Stimulated activated CD4-positive, alpha-beta T cell treated with anti-CD3 and anti-CD28 coated beads, TNF-alpha, amount 100 ng/mL, for 1 hour (primary cell): ENCODE measurements at places on chromosomes 11 and 22.

DNA sequence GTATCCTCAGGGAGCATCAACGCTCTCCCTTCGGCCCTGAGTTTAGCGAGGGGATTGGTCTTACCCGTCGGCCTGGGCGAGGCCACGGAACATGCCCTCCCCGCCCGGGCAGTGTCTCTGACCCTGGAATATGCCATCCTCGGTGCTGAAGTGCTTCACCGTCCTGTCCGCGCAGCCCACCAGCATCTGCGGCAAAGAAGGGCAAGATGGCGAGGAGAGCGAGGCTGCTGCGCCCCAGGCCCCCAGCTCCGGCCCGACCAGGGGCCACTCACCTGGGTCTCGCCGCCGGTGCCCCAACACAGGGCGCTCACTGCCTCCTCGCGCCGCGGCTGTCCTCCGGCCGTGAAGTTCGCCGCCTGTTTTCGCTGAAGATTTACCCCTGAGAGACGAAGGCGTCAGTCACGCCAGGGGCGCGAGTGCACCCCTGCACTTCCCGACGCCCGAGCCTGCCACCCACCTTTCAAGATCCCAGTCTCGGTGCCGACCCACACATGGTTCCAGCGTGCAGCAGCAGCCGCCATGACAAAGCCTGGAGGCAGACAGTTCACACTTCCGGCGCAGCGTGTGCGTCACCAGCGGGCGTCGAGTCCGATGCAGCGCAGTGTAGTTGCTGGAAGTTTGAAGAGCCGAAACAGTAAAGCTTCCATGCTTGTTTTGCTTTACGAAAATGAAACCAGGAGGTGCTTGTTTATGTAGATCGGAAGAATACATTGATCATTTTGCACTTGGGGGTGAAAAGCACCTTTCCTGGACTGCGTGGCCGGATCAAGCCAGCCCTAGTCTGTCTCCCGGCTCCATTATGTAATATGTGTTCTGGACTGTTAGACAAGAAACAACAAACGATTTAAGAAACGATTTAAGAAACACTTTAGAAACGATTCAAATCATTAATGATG lies at the start of gene WDR74:
TSS of gene WDR74 (minus strand) at position 541 of the 896 bp plus-strand sequence. CDS start at position 521, 20 bp downstream.
- DNase-seq = peak; percentile 77

DNA sequence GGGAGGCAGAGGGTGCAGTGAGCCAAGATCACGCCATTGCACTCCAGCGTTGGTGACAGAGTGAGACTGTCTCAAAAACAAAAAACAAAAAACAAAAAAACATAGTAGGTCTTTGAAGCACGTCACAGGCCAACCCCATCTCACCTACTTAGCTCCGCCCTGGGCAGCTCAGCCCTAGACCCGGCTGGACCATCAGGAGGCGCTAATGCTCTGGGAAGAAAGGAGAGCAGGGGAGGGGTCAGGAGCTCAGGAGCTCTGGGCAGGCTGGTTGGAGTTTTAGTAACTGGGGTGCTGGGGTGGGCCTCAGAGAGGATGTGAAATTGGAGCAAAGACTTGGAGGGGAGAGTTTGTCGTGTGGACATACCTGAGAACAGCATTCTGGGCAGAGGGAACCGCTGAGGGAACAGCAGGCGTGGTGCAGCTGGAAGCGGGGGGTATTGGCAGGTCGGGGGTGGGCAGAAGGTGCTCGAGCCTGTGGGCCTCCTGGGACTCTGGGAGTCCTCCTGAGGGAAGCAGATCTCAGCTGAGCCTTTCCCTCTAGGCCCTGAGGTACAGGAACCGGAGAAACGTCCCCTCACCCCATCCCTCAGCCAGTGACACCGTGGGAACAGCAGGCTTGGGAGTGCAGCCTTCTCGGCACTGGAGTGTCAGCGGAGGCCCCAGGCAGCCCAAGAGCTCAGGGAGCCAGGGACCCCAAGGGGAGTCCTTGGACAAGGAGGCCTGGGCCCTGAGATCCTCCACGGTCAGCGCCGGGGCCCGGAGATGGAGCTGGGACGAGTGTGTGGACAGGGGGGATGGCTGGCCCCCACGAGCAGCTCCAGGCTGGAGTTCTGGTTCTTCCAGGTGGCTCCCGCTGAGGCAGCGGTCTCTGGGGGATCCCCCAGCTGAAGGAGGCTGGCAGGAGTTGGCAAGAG lies 2.2 kb upstream of the RPS6KA4 start:
- no peak for DNase-seq

GRCh38 chr11:116773203-116774097 lies 663 bp upstream of the BUD13 start:
- no peak for DNase-seq

- no peak for DNase-seq
Measured at GRCh38 chr11:93821617-93822016, 28.8 kb downstream of the VSTM5 start.

GRCh38 chr11:75576499-75576918 lies 14.5 kb downstream of the SERPINH1 start:
- DNase-seq = no peak

DNA sequence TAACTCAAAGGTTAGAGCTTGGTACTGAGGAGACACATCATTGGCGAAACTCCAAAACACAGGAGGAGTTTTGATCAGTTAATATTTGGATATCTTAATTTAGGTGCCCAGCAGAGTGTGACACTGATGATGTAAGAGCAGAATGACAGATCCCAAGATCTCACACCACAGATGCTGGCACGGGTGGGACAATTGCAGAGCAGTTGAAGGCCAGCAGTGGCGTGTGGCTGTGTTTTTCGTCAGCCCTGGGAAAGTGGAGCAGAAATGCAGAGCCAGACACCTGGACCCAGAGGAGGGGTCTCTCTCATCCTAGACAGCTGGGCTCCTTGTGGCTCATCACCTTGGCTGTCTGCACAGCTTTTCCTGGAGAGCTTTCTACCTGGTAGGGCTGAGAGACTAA lies 59.7 kb upstream of the CTTN start:
- DNase-seq = no peak

DNA sequence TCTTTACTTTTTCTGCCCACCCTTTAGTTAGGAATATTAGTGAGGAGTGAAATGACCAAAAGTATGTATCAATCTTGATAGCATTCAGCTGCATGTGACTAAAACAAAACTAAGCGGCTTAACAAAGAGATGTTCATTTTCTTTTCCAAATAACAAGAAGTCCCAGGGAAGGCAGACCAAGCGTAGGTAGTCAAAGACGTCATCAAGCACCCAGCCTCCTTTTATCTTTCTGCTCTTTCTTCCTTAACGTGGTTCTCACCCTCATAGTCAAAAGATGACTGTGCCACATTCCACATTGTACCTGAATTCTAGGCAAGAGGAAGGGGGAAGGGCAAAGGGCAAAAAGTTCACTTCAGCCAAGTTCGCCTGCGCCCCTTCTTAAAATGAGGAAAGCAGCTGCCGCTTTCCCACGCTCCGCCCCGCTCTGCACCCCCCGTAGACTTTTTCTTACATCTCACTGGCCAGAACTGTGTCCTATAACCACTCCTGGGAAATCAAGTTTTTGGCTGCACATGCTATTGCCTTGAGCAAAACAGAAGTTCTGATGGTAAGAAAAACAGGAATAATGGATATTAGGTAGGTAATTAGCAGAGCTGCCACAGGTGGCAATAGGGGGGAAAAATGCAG lies 14.6 kb upstream of the PGM2L1 start:
- DNase-seq = no peak

- DNase-seq = no peak
Measured at GRCh38 chr11:104926771-104927611, 28.7 kb upstream of the CASP12 start.

GRCh38 chr11:127136438-127136837 lies 135.9 kb upstream of the KIRREL3 start:
- DNase-seq = no peak
